ENCODE measurements at places on chromosomes 5 and 9.

GRCh38 chr5:1246711-1247431 lies 21.7 kb downstream of the SLC6A18 start:
- no peak for DNase-seq

- DNase-seq = no peak
Measured at GRCh38 chr9:37836386-37836785, 35.8 kb downstream of the DCAF10 start.

GRCh38 chr5:2326601-2327000 lies 424.9 kb downstream of the IRX2 start:
- DNase-seq = no peak

- no peak for DNase-seq
Measured at GRCh38 chr5:124124711-124125229, 612.8 kb downstream of the CSNK1G3 start.

- DNase-seq = no peak
Measured at GRCh38 chr5:138366632-138367382, 14.3 kb downstream of the KDM3B start.

DNA sequence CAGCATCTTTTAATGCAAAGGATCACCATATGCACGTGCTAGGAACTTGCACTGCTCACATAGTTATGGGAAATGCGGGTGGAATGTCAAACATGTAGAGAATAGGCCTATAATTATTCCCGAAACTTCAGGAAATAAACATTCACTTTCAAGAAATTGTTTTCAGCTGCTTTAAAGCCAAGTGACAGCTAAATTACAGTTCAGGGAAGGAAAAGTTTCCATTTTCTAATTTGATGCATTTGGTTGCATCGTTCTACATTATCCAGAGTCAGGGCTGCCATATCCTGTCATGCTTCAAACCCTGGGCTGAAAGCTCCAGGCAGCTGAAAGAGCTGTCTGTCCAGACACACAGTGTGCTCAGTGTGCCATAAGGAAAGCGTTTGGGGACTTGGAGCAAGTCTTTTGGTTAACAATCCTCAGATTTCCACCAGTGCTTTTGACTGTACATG lies 518.1 kb downstream of the CSNK1G3 start:
- no peak for DNase-seq

GRCh38 chr5:178525906-178526732 lies 64.1 kb downstream of the COL23A1 start:
- DNase-seq = no peak

DNA sequence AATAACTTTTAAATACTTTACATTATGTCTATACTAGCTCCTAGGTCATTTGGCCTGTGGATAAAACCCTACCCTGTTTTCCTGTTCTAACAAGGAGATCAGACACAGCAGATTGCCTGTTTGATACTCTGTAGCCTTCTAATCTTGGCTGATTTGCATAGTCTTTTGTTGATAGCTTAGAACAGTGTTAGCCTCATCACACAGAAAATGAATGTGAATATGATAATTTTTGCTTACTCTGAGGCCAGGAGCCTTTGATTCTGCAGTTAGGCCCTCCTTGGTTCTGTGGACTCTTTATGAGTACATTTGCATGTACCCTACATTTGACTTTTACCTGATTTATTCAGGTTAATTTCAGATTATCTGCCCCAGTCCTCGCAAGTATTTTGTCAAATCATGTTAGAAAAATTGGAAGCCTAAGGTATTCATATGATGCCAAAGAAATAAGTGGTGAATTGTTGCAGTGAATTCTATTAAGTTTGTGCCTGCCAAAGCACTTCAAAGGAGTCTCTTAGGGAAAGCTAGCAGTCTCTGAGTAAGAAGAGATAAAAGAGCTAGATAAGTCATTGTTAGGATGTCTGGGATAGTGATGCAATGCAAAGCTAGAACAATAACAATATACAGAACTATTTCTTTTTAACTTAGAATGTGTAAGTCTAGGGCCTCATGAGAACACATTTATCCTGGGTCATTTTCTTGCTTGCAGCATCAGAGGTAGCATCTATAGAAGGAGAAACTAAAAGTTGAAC lies 56.4 kb downstream of the SCAMP1 start:
- DNase-seq = no peak

- DNase-seq = no peak
Measured at GRCh38 chr9:81827616-81828296, 100.5 kb upstream of the SPATA31D4 start.

- DNase-seq = no peak
Measured at GRCh38 chr5:96963267-96963666, 27.4 kb downstream of the LNPEP start.

Measured in stimulated activated CD8-positive, alpha-beta memory T cell treated with anti-CD3 and anti-CD28 coated beads, Interleukin-4, amount 100 ng/mL, for 1 hour (primary cell).